ENCODE measurements at places on chromosomes 12 and 14.

DNA sequence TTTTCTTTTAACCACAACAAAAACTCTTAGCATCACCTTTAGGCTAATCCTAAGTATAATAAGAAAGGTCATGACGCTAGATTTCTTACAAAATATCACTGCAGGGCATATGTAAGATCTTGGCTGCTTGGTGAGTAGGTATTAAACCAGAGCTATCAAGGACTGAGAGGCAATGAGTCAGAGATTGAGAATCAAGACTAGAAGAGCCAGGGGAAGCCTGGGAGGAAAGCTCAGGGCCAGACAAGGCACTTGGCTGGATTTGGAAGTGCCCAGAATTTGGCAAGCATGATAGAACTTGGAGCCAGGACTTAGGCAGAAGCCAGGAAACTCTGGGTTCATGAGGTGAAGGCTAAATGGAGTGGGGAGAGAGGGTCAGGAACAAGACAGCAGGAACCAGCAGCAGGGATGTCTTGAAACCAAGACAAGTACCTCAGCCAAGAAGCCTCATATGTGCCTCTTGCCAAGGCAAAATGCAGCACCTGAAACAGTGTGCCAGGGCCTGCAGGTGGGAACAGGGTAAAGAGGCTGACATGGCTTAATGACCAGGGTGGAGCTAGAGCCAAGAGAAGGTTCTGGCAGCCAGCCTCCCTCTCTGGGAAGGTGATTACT, 49.9 kb downstream of the PTHLH start:
- peak; percentile 52 for DNase-seq

GRCh38 chr12:64624035-64624434, 13.7 kb downstream of the RASSF3 start:
- DNase-seq = no peak

- no peak for DNase-seq
Measured at GRCh38 chr12:50218386-50218785, 51.2 kb upstream of the CERS5 start.

GRCh38 chr12:104136577-104136976, 1.4 kb downstream of the NFYB start:
- DNase-seq = no peak

- DNase-seq = no peak
Measured at GRCh38 chr12:12070674-12071656, at the start of gene BCL2L14. TSS of gene BCL2L14 (plus strand) at chr12:12070939. CDS start at chr12:12079306, 8,367 bp downstream.

GRCh38 chr12:78209846-78210505, 379.3 kb downstream of the NAV3 start:
- DNase-seq = no peak
